ENCODE measurements at places on chromosomes 2 and 18. TPM values are rescaled to one million over a fixed set of nuclear protein-coding genes. Genes with fewer than 3 reads are reported as not detected.

GRCh38 chr2:237208373-237209260 lies 122.9 kb downstream of the COPS8 start:
- DNase-seq: no peak

GRCh38 chr2:207042841-207043240 lies 103.5 kb downstream of the CPO start:
- DNase-seq: no peak

The CRYGA gene
- total RNA-seq: not detected

The CNGA3 gene
- total RNA-seq: not detected

- no peak for DNase-seq
Measured at GRCh38 chr2:227813229-227813561, 447 bp upstream of the CCL20 start.

- no peak for DNase-seq
Measured at GRCh38 chr2:210460322-210461227, 16.0 kb downstream of the LANCL1 start.

- DNase-seq: no peak
Measured at GRCh38 chr2:99827296-99827999, 314.9 kb downstream of the AFF3 start.

GRCh38 chr2:9210030-9210429 lies 3.4 kb downstream of the ASAP2 start:
- no peak for DNase-seq

The RAD51AP2 gene
- total RNA-seq: 0.10 TPM

- no peak for DNase-seq
Measured at GRCh38 chr2:128282976-128283810, 35.5 kb downstream of the HS6ST1 start.

DNA sequence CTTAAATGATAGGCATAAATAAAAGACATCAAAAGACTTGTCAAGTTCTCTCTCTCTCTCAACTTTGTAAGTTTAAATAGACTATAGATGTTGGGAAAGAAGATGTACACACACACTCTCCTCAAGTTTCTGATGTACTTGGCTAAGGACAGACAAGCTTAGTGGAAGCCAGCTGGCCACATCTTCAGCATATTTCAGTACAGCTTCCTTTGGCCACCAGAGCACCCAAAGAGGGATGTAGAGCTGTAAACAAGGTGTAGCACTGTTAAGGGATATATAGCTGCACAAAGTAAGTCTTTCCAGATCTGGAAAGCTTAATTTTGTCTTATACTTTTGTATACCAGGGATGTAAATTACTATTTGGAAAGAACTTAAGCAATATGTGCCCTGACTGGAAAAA lies 64.3 kb upstream of the MSTN start:
- DNase-seq: no peak

DNA sequence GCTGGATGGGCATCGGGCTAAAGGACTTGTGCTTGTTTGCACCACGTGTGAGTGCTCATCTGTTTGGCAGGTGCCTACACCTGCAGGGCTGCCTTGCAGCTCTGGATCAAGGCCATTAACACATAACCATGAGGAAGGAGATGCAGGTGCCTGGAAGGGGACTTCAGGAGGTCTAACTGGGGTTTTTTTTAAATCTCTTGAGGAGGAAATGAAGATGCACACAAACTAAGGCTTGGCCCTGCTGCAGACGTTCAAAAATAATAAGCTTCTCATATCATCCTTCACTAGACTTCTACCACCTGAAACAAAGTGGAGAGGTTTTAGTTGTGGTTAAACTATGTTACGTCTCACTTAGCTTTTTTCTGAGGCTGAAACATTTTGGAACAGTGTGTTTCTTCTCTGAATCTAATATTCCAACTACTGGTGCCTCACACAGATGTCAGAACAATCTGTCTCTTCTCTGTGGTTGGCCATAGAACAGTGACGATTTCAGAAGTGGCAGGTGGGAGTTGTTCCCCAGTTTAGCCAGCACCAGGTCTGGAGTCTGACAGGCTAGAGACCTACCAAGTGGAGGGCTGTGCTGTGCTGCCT lies 36.5 kb downstream of the BCL2L11 start:
- no peak for DNase-seq

The GLI2 gene
- total RNA-seq: 3.4 TPM

GRCh38 chr2:62287282-62287681 lies 91.4 kb downstream of the B3GNT2 start:
- DNase-seq: no peak

DNA sequence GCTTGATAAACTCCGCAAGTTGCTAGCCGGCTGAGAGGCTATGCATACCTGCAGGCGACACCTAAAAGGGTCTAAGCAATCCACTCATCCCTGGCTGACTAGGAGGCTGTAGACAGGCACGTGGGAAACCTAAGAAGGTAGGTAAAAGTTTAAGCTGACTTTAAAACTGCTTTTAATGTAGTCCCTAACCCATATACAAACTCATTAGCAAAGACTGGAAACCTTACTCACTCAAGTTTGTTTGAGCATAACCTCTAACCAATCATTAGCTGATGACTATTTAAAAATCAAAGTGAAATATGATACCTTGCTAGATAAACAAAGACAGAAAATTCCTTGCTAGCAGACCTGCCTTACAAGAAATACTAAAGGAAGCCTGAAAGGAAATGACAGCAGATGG lies 106.4 kb downstream of the EXOC6B start:
- no peak for DNase-seq

DNA sequence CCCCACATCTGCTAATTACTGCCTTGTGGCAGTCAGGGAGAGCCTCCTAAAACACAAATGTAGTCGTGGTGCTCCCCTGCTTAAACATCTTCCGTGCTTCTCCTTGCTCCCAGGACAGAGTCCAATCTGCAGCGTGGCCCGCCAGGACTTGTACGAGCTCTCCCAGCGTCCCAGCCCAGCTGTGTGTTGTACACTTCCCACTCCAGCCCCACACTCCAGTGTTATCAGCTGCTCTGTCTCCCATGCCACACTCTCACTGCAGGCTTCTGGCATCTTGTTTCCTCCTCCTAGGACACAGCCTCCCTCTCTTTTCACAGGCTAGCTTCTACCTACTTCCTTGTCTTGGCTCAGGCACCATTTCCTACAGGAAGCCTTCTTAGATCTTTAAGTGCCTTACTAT lies 199.4 kb downstream of the ALPK2 start:
- DNase-seq: no peak

The FRZB gene
- total RNA-seq: 0.49 TPM

GRCh38 chr18:10495936-10496335 lies 29.9 kb upstream of the NAPG start:
- DNase-seq: no peak

The SPEG gene
- total RNA-seq: 56.6 TPM

The GRB14 gene
- 6.3 TPM for total RNA-seq

The SATB2 gene
- 13.8 TPM for total RNA-seq

DNA sequence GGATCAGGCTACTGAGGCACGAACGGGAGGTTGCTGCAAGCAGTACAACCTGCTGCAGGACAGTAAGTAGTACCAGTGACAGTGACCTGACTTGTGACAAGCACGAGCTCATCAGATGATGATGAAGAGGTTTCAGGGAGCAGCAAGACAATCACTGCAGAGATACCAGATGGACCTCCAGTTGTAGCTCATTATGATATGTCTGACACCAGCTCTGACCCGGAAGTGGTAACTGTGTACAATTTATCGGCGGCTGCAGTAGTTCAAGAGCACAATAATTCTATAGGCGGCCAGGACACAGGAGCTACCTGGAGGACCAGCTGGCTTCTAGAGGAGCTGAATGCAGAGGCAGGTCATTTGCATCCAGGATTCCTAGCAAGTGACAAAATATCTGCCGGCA lies 64.0 kb upstream of the GULP1 start:
- DNase-seq: no peak

GRCh38 chr18:3217948-3218647 lies 1.7 kb downstream of the MYOM1 start:
- DNase-seq: no peak

DNA sequence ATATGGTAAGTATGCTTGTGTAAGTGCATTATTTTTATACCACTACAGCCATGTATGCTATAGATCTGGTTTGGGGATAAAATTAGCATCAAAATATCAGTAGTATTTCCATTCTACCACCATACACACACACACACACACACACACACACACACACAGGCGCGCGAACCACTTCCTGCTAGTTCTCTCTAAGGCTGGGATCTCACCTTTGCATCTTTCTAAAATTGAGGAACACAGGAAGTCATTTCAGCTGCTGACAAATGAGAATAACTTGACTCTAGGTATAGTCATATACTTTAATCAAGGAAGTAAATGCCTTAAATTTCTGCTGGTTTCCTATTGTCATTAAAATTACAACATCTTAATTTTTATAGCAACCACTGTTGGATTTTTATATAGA lies 72.5 kb downstream of the RBM43 start:
- DNase-seq: no peak

The KLHL29 gene
- total RNA-seq: 16.7 TPM

The ANKRD62 gene
- total RNA-seq: 0.34 TPM

GRCh38 chr2:85433511-85434089 lies 15.1 kb downstream of the SH2D6 start:
- DNase-seq: no peak

The MEP1B gene
- total RNA-seq: not detected

- DNase-seq: peak; percentile 80
Measured at GRCh38 chr2:27705851-27706622, 42.3 kb downstream of the SLC4A1AP start.

GRCh38 chr18:13615432-13615861 lies 110.9 kb downstream of the FAM210A start:
- no peak for DNase-seq

DNA sequence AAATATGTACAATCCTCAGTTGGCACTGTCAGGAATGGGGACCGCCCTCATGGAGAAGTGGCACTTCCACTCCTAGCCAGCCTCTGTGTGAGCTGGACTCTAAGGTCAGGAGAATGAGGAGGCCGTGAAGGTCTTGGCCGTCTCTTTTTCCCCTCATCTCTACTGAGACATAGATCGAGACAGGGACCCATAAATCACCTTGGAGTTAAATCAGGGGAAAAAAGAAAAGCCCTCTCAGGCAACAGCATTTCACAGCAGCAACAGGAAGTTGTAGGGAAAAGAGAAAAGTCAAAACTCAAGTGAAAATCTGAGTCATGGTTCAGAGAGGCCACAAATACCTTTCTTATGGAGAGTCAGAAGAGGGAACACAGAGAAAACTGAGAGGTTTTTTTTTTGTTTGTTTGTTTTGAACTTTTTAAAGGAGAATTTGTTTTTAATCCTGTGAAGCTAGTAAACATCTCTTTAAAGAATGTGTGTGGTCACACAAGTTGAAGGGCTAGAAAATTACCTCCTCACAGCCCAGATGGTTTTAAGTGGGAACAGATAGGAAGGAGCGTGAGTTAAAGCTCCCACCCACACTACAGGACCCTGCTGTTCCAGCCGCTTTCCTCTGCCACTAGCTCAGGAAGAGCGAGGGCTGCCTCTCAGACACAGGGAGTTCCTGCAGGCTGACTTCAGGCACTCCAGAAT lies 30.6 kb upstream of the CYP1B1 start:
- DNase-seq: no peak

DNA sequence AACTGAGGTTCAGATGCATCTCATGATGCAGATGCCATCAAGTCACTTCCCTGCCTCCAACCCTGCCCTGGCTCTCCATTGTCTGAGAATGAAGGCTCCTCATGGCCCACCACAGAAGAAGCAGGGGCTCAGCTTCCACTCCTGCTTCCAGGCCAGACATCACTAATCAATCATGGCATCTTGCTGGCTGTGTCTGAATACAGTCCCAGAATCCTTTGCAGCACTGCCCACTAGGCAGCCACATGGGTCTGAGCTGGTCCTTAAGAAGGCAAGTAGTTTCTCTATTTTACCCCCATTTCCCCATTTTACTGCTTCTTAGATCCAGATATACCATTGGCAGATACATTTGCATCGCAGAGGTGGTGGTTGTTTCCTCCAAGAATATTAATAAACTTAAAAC lies 7.3 kb downstream of the ASPRV1 start:
- no peak for DNase-seq

DNA sequence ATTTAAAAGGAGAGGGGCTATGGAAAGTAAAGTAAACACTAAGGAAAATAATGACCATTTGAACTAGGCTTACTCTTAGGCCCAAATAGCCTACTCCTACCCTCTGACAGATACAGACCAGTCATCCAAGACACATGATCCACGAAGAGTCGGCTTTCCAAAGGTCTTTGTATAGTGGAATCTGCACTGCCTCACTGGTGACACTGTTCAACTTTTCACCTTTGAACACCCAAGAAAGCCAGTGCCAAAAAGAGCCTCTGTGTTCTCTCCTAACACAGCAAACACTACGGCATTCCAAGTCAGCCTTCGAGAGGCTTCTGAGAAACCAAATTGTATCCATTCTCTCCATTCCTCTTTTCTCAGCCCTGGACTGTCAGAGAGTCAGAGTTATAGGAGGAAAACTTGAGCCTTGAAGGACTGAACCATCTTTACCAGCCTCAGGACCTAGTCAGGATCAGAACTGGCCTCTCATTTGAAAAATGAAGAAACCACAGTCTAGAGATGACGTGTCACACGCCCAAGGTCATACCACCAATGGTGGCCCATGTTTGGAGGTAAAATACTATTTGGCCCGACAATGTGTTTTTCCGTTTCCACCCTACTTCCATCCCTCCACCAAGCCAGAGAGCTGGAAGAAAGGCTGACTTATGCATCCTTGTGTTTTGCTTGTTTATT lies 267.4 kb upstream of the ACVR2A start:
- no peak for DNase-seq

- no peak for DNase-seq
Measured at GRCh38 chr2:31511376-31511775, 69.4 kb downstream of the SRD5A2 start.

DNA sequence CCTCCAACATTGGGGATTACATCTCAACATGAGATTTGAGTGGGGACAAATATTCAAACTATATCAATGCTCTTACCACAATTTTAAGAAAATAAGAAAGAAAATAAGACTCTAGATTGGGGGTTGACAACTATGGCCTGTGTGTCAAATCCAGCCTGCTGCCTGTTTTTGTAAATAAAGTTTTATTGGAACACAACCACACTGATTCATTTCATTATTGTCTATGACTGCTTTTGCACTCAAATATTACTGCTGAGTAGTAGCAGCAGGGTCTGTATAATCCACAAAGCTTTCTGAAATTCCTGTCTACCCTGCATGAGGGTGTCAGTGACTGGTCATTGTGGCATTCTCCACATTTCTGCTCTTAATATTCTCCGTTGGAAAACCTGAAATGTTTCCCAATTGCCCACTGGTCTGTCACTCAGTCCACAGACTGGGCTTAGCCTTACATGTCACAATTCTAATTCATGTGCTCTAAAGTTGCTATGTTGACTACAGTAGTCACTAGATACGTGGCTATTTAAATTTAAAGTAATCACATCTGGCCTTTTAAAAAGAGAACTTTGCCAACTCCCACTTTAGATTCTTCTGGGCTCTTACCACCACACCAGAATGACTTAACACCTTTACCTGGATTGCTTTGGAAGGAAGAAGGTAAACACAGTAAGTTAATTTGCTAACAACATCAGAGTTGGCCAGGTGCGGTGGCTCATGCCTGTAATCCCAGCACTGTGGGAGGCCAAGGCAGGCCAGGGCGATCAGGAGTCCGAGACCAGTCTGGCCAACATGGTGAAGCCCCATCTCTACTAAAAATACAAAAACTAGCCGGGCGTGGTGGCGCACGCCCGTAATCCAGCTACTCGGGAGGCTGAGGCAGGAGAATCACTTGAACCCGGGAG lies 86.9 kb downstream of the CLHC1 start:
- DNase-seq: no peak

The SP110 gene
- 8.5 TPM for total RNA-seq

The POMC gene
- not detected for total RNA-seq

The UNC80 gene
- total RNA-seq: not detected
